Lung microvascular endothelial cell (primary cell): ENCODE measurements at places on chromosomes 12 and 14.

GRCh38 chr12:53300187-53300586 is 692 bp downstream of the MYG1 start:
- no peak for DNase-seq

DNA sequence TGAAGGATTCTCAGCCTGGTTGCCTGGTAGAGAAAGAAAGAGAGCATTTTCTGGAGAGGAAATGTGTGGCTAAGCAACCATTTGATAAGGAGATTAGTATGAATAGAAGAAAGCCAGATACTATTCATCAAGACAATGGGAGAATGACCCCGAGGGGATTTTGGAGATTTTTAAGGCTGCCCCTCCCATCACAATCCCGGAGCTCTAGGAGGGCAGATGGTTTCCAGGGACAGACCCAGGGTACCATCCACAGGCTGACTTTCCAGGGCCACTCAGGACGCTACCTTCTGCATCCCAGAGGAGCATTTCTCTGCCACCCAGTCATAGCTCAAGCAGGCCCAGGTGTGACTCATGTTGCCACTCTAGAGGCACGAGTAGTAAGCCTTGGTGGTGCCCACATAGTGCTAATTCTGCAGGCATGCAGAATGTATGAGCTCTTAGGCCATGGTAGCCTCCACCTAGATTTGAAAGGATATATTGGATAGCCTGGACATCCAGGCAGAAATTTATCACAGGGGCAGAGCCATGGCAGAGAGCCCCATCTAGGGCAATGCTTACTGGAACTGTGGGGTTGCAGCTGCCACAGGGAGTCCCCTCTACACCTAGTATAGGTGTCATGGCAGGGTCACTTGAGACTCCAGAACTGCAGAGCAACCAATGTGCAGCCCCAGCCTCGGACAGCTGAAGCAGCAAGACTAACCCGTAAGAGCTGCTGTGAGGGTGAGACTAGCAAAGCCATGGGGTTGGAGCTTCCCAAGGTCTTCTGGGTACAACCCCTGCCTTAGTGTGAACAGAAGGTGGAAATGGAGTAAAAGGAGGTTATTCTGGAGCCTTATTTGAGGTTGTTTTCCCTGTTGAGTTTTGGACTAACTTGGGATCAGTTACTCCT is 366.0 kb downstream of the ZFP36L1 start:
- no peak for DNase-seq

- no peak for DNase-seq
Measured at GRCh38 chr14:23301969-23302289, 730 bp downstream of the PPP1R3E start.

DNA sequence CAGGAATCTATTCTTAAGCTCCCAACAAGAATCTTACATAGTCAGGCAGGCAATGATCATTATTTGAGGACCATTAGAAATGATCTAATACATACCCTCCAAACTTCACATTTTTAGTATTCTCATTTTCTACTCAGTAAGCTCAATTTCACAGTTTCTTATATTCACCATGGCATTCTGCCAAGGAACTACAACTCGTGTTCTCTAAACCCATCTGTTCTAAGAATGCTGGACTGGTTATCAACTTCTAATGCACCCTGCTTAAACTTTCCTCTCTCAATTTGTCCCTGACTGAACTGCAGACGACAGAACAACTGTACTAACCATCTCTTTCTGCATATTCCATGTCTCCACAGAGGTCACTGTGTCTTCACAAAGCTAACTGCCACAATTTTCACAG is 58.6 kb downstream of the GXYLT1 start:
- DNase-seq = peak; percentile 38

DNA sequence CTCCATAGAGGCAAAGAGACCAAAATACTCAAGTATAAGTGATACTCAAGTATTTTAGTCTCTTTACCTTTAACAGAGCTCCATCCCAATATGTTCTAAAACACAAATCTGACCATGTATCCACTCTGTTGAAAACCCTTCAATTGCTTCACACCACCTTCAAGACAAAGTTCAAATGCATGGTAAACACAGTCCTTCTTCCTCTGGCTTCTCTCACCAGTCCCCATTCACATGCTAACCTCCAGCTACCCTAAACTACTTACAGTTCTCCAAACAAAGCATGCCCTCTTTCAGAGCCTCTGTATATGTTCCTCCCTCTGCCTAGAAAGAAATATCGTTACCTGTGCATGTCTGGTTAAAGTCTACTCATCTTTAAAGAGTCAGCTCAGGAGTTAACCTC is 100.2 kb downstream of the NUMB start:
- DNase-seq = no peak

- DNase-seq = no peak
Measured at GRCh38 chr14:70909733-70910614, 2.7 kb downstream of the PCNX1 start.

DNA sequence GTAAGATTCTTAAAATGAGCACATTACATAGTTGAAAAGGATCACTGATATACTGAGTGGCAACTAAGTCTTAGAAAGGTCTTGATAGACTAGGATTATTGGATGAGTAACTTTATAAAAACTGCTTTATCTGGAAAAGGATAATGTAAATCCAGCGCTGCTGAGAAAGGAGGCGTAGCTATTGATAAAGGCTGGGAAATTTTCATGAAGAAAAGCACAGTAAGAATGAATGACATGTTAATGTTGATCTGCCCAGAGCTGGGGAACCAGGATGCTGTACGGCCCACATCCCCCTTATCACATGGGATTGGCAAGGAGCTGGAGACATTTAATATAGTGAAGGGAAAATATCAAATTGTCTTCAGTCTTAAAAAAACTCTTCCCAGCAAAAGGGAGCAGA is 174.0 kb downstream of the APAF1 start:
- DNase-seq = no peak

DNA sequence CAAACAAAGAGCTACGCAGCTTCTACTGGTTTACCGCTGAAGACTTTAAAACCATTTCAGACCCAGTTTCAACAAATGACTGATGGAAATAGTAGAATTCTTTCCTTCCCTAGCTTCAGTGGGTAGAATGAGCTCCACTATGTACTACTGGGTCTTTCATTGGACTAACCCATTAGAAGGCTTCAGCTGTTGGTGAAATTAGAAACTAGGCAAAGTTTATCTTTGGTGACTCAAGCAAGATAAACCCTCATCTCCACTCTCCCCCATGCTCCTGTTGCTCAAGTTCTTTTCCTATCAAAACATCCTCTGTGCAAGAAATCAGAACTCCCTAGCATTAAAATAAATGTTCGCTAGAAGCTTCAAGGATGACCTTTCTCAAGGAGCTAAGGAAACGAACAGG is 159.2 kb downstream of the PAWR start:
- DNase-seq = no peak
